Melanocyte of skin (primary cell): ENCODE measurements at places on chromosomes 6 and 20. TPM values are rescaled to one million over a fixed set of nuclear protein-coding genes. Genes with fewer than 3 reads are reported as not detected.

C6orf62 gene
- 123 and 156 TPM in 2 replicates for total RNA-seq

ARFGEF3 gene
- total RNA-seq: 1.1 and 1.4 TPM in 2 replicates

CD24 gene
- 0.34 and 0.73 TPM in 2 replicates for total RNA-seq

MLIP gene
- total RNA-seq: 22.7 and 83.2 TPM in 2 replicates

KHDRBS2 gene
- total RNA-seq: not detected in 2 replicates

CDC5L gene
- 19.3 and 23.6 TPM in 2 replicates for total RNA-seq

MAN1A1 gene
- 3.1 and 10.5 TPM in 2 replicates for total RNA-seq

TCEA2 gene
- 13.1 and 14.2 TPM in 2 replicates for total RNA-seq

CRISP2 gene
- not detected in 2 replicates for total RNA-seq

UST gene
- total RNA-seq: 20.0 and 22.9 TPM in 2 replicates

ENPP5 gene
- total RNA-seq: 0.34 and 1.5 TPM in 2 replicates

RUNX2 gene
- total RNA-seq: 1.1 and 1.7 TPM in 2 replicates

COX7A2 gene
- 131 and 176 TPM in 2 replicates for total RNA-seq

PGC gene
- not detected in 2 replicates for total RNA-seq

ERMARD gene
- total RNA-seq: 12.3 and 17.0 TPM in 2 replicates

SCGN gene
- total RNA-seq: not detected in 2 replicates

CSE1L gene
- 155 and 206 TPM in 2 replicates for total RNA-seq

NMBR gene
- not detected in 2 replicates for total RNA-seq

ZC2HC1B gene
- total RNA-seq: not detected in 2 replicates

CSNK2B gene
- 168 and 170 TPM in 2 replicates for total RNA-seq

SOX18 gene
- 0.33 TPM in 1 of 2 replicates, not detected in the other for total RNA-seq

TREML4 gene
- not detected in 2 replicates for total RNA-seq
